NCI-H1930 (cell line): ENCODE measurements at places on chromosomes 7 and 10.

DNA sequence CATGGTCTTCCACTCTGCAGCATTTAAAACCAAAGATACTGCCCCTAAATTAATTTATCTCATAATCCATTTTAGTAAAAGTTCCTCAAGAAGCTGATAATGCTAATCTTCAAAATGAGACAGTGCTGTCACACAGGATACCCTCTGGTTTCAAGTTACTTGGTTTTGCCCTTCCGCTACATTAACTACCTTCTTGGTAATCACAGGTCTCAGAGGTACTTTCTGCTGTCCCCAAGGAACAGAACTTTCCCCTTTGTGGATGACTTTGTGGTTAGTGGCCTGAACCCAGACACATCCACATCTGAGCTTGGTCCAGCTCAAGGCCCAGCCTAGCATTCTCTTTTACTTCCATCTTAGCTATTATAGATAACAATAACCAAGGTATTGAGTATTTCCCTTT is 88.8 kb upstream of the TMEM26 start:
- no peak for DNase-seq

DNA sequence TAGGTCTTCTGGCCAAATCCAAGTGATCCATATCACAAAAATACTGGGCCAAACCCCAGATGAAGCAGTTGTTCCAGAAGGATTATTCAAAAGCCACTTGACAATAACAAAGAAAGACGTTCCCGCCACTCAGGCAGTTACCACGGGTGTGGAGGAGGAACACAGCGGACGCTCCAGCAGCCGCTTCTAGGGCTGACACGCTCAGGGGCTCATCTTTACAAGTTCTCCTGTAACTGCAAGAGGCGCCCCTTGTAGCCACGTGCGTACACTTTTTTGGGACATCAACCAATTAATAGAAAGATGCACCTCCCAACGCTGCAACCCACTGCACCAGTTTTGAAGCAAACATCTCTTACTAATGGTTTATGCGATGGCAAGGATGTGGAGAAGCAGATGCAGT is 159.4 kb downstream of the GRID1 start:
- no peak for DNase-seq

DNA sequence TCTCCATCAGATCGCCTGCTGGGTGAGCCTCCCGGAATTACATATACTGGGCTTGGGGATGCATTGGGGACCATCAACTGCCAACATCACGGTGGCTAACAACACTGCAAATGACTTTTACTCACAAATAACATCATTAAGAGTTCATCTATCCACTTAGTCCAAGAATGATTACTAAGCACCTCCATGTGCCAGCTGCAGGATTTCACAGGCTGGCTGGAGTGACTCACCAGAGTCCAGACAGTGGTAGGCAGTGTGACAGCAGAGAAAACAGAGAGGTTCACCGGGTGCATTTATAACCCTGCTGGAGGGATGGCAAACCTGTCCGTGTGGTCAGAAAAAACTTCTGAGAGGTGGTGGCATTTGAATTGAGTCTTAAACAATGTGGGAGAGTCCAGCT is 3.2 kb upstream of the IGFBP3 start:
- no peak for DNase-seq

GRCh38 chr10:49144058-49144720 is 10.4 kb upstream of the FAM170B start:
- DNase-seq = no peak

DNA sequence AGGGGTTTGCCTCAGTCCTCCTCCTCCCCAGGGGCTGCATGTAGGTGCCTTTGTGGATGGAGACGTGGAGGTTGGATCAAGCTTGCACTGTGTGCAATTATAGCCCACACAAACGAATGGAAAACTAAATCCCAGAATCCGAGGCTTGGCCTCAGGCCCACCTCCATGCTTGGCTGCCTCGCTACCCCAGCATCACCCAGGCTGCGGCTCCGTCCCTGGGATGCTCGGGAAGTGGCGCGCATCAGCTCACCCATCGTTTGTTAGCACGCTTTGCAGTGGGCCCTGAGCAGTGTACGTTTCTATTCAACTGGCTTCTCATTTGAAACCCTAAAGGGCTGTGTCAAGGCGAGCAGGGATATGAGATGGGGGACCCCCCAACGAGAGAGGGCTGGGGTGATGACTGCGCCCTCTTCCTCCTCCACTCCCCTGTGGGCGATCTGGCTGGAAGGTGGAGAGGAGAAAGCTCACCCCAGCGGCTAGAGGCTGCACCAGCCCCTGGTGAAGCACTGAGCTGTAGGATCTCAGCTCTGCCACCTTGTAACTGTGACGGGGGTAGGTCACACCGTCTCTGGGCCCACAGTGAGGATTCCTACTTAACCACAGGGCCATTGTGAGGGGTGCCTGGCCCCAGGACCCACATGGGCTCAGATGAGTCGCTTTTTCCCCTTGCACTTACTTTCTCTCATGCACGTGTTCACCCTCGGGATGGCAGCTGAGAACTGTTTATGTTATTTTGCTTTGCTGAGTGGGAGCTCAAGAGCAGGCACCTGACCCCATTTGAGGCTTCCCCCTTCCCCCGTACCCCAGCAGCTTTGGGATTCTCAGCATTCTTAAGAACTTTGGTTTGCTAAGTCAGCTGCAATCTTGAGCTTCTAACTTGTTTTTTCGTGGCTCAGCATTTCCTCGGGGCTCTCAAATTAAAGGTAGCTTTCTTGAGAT is 12.7 kb upstream of the BTBD16 start:
- DNase-seq = no peak

GRCh38 chr7:92939666-92940360 is 103.4 kb upstream of the CDK6 start:
- DNase-seq = no peak

DNA sequence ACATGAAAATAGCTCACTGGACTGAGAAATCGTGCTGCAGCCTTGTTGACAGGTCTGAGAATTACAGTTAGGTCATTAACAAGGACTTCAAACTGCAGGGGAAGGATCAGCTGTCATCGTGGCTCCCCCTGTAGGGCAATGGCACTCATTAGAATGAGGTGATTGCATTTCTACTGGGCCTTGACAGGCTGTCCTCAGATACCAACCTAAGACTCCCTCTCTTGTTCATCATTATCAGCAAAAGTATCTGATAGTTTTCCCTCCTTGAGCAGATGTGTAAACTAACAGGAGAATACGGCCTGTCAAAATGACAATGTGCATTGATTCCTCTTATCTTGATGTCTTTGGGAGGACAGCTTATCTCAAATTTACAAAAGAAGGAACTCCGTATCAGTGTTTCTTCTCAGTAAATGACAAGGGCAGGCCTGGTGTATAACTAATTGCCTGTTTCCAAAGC is 648.5 kb upstream of the LRRN3 start:
- no peak for DNase-seq

DNA sequence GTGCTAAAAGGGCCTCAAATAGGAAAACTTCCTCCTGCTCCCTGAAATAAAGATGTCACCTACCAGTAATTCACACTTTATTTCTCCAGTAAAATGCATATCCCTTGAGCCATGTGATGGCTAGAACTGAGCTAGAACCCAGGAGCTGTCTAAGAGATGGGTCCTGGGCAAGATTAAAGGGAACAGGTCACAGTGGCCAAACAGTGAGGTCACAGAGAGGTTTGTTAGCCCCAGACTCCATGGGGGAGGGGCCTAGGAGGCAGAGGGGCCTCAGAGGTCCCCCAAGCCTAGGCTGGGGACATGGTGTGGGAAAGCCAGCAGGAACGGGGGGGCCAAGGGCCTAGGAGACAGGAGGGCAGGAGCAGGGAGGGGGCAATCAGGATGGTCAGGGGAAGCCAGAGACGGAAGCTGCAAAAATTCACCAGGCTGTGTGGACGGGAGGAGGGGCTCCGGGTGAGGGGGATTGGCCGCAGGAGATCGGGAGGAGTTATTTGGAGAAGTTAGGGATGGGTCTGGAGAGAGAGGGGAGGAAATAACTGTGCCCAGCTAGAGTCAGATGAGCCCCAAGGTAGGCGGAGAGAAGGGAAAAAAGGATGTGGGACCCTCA is 3.3 kb downstream of the FBXO24 start:
- no peak for DNase-seq

- DNase-seq = no peak
Observed at GRCh38 chr7:112156412-112156811, 49.8 kb downstream of the DOCK4 start.

DNA sequence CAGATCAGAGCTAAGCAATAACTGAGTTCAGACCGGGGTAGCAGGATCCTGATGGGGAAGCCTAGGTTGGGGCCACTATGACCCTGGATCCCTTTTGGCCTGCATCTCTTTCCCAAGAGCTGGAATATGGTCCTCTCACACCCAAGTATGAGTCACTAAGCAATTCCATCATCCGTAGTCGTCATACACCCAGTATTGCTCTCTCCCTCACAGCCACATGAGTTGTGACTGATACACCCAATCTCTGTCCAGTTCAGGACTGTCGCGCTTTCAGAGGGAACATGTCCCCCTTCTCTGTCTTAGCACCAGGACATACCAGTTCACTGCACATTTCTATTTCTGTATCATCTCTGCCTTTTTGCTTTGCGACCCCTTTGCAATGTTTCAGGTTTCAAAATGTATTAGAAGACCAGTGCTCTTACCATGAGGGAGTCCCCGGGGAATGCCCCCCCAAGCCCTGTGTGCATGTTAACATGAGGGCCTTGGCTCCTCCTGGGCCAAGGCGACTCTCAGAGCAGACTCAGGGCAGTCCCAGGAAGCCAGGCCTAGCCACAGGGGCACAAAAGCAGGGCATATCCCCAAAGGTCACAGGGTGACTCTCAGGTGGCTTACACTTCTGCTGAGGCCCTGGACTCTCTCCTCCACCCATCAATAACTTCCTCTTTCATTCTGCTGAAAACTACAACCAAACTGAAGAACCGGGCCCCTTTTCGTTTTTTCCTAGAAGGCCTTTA is 75.3 kb upstream of the SAMD8 start:
- no peak for DNase-seq

DNA sequence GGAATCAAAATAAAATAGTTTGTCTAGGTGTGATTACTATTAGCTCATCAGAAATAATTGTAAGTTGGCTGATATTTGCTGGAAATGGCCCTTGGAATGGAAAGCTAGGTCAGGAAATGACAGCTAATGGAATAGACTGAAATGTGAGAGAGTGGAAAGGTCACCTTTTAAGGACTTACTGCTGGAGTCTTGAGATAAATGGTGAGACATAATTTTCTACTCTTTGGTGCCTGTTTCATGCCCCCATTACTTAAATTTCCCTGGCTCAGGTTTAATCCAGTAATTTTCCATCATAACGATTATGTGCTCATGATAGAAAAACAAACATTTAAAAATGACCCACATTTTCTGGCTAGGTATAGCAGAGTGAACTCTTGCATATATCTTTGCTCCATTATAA is 123.6 kb downstream of the ADAM22 start:
- no peak for DNase-seq

DNA sequence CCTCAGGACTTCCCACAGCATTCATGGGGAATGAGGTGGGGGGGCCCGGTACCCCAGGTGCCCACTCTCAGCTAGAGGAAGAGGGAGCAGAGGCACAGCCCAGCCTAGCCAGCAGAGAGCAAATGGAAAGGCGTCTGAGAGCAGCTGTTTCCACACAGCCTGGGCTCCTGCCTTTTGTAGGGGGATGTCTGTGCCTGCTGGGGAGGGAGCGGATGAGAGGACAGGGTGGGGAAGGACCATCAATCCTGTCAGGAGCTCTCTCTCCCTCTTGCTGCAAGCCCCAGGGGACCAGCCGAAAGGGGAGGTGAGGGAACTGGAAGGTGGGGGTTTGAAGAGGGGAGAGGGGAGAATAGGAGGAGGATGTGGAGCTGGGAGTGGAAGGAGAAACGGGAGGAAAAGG is at the start of gene PKD2L1:
Gene PKD2L1 (minus strand): TSS at position 150 of the 400 bp plus-strand sequence. CDS start 125 bp downstream, at position 25.
- no peak for DNase-seq

DNA sequence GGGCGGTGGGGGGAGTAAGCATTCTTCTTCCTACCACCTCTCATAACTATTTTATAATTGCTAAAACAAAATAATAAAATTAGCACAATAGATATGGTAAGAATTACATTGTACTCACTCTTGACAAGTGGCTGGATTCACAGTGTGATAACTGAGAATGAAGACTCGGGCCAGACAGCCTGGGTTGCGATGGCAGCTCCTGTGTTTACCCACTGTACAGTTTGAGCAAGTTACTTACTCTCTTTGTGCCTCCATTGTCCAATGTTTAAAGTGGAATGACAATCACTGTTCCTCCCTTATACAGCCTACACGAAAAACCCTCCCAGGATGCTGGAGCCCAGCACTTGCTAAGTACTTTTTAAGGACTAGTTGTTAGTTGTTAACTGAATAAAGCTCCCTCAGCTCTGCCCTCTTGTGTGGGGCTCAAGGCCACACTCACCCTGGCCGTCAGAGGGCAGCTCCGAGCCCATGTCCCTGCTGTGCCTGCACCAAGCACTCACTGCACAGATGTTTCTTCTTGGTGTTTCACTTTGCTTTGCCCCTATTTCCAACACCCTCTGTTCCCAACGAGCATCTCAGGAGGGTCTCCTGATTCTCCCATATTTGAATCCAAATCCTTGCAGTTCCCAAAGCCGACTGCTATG is 56.4 kb upstream of the NPS start:
- DNase-seq = no peak

- no peak for DNase-seq
Observed at GRCh38 chr7:102917436-102918353, 4.9 kb downstream of the LRRC17 start.

DNA sequence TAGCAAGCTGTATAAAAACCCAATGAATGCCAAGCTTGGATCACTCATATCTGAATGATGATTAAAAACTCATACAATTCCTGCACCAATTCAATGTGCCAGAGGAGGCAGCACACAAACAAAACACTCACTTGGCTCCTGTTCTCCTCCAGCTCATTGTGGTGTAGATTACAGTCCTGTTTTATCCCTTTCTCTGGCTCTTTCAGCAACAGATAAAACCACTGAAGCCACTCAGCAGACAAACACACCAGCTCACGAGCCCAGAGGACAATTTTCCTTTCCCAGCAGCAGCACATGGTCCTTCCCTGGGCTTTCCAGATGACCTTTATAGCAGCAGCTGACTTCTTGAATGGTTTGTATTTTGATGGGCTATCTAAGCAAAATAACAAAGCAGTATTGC is 107.3 kb upstream of the STARD3NL start:
- DNase-seq = peak; percentile 4

- no peak for DNase-seq
Observed at GRCh38 chr7:107768263-107768662, 24.3 kb downstream of the CBLL1 start.

GRCh38 chr10:29120216-29120615 is 168.7 kb upstream of the LYZL1 start:
- DNase-seq = no peak

- no peak for DNase-seq
Observed at GRCh38 chr7:157517782-157518513, 181.1 kb downstream of the DNAJB6 start.

DNA sequence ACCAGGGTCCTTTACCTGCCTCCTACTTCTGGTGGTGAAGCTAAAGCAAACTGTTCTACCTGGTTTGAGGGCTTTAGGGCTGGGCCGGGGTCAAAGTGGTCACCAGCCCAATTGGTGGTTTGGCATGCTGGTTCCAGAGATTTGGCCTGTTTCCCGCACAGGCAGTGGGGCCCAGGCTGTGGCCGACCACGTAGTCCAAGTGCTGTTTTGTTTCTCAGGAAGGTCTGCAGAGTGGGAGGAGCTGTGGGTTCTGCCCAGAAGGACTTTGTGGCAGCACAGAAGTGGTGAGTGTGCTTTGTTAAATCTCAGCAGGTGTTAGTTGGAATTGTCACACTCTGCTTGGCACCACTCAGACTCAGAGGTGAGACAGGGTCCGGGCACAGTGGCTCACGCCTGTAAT is 85.8 kb downstream of the MKX start:
- DNase-seq = no peak
